Lower lobe of right lung (tissue), 2 donors: ENCODE measurements at places on chromosomes 2 and 18.

GRCh38 chr2:145688156-145688555 lies 1168.2 kb upstream of the ZEB2 start:
- no peak for DNase-seq

DNA sequence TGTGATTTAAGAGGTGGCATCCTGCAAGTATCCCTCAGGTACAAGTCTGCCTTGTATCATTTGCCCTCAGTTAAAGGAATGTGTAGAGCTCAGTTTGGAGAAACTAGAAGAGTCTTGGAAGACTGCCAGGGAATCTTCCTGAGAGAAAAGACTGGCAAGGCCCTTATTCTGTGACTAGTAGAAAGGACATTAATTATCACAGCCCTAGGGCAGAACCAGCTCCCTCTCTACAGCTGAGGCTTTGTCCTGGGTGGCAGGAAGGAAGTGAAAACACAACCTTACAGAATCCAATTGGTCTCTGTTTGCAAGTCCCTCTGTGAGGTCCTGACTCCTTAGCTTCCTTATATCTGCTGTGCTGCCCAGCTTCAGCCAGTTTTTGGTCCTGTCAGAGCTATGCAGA lies 385.9 kb upstream of the CYRIA start:
- DNase-seq: no peak

- DNase-seq: no peak
These were observed 34.8 kb downstream of the TIMM21 start for GRCh38 chr18:74183130-74183529.

GRCh38 chr2:48346124-48346536 lies 183.8 kb upstream of the STON1 start:
- peak; percentile 65 for DNase-seq

DNA sequence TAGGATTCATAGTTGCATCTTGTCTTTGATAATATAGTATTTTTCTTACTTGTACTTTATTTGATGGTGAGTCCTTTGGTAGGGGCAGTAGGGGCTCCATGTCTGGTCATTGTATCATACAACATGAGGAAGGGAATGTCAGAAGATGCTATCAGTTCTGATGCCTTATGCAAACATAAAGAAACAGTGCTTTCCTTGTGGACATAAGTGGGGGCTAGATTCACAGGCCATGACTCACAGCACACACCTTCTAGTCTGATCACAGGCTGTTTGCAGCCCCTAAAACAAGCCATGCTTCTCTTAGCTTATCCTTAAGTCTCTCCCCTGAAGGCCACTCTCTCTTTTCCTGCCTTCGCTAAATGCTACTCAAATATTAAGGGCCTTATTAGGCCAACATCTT lies 10.7 kb upstream of the SLC14A1 start:
- no peak for DNase-seq

GRCh38 chr2:60581433-60582282 lies 28.2 kb upstream of the BCL11A start:
- peak; percentile 85 for DNase-seq

DNA sequence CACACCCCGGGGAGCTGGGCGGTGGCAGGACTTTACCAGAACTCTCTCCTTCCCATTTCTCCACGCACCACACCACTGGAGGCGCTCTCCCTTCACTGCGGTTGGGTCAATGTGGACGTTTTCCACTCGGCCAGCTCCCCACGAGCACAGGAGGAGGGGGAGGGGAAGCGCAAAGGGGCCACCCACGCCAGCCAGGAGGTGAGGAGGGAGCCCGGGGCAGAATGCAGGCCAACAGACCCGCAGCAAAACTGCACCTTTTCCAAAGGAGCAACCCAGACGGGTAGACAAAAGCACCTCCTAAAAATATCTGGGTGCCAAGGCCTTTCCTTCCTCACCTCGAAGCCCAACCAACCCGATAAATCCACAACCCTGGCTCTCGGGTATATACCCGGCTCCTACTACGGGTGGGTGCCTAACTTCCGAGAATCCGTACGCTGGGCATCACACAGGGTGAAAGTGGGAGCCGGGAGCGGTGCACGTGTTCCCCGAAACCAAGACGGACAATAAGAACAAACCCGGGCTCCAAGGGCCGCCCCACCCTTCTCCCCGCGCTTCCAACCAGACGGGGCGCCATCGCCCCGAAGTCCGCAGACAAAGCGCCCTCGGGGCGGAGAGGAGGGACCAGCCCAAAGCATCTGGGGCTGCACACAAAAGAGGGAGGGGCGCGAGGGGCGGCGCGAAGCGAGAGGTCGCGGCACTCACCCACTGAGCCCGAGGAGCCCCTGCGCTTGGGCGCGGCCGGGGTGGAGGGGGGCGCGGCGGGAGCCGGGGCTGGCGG lies 1.0 kb downstream of the RTN4 start:
- DNase-seq: peak; percentile 91
